EL (cell line): ENCODE measurements at places on chromosomes 1 and 21.

DNA sequence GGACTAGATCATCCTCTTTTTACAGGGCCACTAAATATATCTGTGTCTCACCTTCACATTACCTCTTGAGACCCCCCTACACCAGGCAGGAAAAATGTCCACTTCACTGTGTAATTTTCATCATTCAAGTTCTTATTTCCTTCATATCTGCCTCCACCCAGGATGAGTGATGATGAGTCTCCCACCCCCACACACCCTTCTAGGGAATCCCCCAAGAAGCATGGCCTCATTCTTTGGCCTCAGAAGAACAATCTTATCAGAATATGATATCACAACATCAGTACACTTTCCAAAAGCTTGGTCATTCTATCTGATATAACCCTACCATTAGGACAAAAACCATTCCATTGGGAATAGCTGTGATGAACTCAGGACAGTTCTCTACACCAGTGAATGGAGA is 170.3 kb upstream of the DUSP10 start:
- peak; percentile 8 for DNase-seq

GRCh38 chr1:161051219-161051618 is 5.4 kb upstream of the USF1 start:
- no peak for DNase-seq

- no peak for DNase-seq
Observed at GRCh38 chr1:20126806-20127440, 7.6 kb upstream of the PLA2G2D start.

GRCh38 chr1:156809711-156810366 is 6.8 kb downstream of the SH2D2A start:
- no peak for DNase-seq

- DNase-seq, result no peak
Observed at GRCh38 chr1:10727751-10728232, 68.7 kb downstream of the CASZ1 start.

DNA sequence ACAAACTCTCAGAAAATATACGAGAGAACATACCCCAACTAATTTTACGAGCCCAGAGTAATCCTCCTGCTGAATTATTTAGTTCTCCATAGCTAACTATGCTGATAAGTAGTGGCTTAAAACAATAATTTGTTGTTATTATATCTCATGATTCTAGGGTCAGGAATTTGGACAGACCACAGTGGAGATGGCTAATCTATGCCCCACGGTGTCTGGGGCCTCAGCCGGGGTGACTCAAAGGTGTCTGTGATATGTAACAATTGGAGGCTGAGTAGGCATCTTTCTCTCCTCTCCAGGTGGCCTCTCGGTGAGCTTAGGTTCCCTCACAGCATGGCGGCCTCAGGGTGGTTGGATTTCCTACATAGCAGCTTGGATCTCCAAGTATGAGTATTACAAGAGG is 35.4 kb upstream of the FOXO6 start:
- DNase-seq, result peak; percentile 66

DNA sequence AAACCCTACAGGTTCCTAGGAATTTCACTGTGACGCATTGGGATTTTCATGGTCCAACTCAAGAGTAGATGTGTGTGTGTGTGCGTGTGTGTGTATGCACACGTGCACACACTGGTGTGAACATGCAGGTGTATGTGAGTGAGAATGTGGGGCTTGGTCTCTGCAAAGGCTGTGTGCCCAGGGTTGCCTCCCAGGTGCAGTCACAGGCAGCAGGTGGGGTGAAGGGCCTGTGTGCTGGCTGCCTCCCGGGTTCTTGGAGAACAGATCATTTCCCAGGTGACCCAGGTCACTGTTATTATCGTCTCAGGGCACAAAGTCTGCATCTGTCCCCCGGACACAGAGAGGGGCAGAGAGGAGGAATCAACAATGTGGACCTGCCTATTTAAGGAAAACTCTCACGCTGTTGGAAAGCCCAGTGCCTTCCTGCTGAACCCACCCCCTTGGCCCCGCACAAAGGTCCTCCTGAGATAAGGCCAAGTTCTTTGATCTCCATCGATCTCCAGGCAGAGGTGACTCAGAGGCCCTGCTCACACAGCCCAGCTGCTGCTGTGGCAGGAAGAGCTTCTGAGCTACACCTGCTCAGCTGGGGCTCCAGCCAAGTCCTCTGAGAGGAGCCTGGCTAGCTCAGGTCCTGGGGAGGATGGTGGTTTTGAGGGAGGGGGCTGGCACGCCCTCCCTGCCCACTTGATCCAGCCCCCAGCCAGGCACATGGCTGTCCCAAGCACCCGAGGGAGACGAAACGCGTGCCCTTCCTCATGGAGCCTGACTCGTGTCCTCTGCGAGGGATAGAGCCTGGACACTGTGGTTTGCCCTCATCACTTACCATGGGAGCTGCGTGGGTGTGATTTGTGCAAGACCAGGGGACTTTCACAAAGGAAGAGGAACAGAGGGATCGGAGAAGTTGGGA is 134.0 kb upstream of the ARHGEF16 start:
- no peak for DNase-seq

DNA sequence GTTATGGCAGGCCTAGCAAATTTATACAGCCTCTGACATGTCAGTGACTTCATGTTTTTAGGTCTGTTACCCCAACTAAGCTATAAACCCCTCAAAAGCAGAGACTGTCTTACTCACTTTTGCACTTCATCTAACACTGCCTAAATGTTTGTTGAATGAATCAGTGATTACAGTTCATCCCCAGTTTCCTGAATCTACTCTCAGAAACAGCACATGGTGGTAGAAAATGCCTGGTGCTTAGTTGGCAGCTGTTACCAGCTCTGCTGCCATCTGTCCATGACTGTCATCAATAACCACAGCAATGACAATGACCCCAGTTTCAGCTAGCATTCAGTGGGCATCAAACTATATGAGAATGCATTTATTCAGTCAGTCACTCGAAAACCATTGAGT is 110.5 kb upstream of the SERBP1 start:
- peak; percentile 41 for DNase-seq

GRCh38 chr1:1082239-1082775 is 8.2 kb upstream of the RNF223 start:
- no peak for DNase-seq

DNA sequence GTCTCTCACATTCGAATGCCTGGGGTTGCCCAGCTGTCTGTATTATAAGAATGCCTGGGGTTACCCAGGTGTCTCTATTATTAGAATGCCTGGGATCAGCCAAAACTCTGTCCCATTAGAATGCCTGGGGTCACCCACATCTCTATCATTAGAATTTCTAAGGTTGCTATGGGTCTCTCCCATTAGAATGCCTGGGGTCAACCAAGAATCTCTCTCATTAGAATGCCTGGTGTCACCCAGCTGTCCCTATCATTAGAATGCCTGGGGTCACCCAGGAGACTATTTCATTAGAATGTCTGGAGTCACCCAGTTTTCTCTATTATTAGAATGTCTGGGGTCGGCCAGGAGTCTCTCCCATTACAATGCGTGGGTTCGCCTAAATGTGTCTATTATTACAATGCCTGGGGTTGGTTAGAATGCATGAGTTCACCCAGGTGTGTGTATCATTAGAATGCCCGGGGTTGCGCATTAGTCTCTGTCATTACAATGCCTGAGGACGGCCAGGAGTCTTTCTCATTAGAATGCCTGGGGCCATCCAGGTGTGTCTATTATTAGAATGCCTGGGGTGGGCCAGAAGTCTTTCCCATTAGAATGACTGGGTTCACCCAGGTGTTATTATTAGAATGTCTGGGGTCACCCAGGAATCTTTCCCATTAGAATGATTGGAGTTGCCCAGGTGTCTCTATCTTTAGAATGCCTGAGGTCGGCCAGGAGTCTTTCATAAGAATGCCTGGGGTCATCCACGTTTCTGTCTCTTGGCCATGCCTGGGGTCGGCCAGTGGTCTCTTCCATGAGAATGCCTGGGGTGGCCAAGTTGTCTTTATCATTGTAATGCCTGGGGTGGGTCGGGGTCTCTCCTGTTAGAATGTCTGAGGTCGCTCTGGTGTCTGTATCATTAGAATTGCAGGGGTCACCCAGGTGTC is 59.6 kb downstream of the RNF187 start:
- no peak for DNase-seq

GRCh38 chr1:159200769-159201168 is 3.9 kb upstream of the ACKR1 start:
- no peak for DNase-seq

DNA sequence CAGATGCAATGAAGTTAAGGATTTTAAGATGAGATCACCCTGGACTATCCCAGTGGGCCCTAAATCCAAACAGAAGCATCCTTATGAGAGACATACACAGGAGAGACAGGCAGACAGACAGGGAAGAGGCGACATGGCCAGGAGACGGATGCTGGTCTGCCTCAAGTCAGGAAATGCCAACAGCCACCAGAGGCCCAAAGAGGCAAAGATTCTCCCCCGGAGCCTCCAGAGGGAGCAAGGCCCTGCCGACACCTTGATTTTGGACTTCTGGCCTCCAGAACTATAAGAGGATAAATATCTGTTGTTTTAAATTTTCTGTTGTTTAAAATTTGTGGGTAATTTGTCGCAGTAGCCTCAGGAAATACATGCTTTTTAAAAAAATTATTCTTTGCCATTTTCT is 116.4 kb downstream of the GLIS1 start:
- no peak for DNase-seq

DNA sequence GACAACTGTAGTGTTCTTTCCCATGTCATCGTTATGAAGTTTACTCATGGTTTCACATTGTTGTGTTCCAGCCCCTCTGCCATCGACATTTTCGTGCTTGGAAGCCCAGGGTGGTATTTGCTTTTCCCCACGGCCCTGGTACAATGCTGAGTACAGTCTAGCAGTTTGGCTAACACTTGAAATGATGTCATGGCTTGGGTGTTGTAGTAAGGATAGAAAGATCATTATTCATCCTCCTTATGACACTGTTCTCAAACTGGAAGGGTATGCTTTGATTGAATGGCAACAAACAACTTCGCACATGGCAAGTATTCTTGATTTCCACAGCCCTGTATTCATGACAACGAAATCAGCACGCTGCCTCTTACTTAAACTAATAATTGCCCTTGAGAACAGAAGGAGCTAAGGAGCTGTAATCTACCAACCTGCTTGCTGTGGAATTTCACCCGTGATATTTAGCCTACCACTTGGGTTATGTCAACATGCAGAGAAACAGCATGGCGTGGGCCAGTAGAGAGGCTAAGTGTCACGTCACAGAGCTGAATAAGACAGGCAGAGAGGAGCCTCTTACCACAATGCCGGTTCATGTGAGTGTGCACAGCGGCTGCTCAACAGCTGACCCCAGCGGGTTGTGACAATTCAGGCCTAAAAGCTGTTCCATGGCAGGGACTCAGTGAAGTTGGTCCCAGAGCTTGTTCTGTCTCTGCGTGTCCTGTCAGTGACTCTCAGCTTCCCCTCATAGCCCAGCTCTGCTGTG is 73.9 kb downstream of the KCNJ6 start:
- no peak for DNase-seq

DNA sequence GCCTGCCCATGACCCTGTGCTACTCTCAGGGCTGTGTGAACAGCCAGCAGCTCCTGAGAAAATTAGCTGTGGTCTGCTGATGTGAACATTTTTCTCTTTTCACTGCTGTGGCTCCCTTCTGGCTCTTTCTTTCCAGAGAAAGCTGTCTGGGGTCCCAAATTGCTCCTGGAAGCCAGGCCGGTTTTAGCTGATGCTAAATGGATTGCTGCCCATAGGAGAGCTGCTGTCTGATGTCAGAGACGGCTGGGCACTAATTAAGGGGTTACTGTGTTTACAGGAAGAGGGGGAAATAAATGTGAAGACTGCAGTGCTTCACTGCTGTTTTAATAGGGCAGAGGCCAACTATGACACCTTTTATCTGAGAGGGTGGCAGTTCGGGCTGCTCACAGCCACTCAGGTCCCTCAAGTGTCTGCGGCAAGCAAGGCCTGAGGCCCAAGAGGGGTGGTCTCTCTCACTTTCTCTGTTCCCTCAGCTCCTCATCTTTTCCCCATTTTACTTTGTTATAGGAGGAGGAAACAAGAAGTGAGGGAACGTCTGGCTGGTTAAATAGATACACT is 106.0 kb upstream of the GNG12 start:
- no peak for DNase-seq

- no peak for DNase-seq
Observed at GRCh38 chr1:56965916-56966697, at the start of gene C8B. Gene C8B (minus strand): TSS chr1:56966015. CDS start chr1:56965948, 67 bp downstream.

DNA sequence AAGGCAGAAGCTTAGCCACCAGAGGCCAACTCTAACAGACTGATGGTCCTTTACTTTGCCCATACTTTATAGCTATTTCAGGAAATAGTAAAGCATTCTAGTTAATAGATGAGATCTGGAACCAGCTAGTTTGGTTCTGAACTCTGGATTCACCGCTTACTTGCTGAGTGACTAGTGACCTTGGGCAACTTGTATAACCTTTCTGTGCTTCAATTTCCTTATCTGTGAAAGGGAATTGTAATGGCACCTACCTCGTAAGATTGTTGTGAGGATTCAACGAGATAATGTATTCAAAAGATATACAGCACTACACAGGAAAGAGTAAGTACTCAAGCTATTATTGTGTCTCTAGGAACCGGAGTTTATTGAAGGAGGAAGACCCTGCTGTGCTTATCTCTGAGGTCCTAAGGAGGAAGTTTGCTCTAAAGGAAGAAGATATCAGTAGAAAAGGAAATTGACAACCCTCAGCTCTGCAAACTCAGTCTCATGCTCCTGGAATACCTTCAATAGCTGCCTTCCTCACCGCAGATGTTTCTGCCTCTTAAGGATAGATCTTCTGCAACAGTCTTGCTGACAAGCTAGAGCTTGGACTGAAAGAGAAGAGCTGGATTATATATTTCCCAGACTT is 11.9 kb downstream of the MTFR1L start:
- DNase-seq, result no peak

DNA sequence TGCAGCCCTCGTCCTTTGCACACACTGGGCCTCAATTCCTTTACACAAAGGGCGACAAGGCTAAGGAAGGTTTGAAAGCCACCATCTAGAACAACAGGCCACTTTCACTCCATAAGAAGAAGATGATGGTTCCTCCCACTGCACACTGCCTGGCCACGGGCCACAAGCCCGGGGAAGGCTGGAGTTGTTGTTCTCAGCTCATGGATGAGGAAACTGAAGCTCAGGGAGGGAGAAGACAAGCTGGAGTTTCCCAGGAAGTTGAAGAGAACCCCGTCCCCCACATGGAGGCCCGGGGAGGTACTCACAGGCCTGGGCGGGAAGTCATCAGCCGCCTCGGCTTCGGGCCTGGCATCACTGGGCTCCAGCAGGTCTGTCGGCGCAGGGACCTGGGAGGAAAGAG is 24.6 kb upstream of the DDOST start:
- DNase-seq, result no peak

- DNase-seq, result no peak
Observed at GRCh38 chr1:208115924-208116640, 128.1 kb downstream of the PLXNA2 start.

GRCh38 chr21:39082656-39083376 is 100.4 kb downstream of the PSMG1 start:
- no peak for DNase-seq

DNA sequence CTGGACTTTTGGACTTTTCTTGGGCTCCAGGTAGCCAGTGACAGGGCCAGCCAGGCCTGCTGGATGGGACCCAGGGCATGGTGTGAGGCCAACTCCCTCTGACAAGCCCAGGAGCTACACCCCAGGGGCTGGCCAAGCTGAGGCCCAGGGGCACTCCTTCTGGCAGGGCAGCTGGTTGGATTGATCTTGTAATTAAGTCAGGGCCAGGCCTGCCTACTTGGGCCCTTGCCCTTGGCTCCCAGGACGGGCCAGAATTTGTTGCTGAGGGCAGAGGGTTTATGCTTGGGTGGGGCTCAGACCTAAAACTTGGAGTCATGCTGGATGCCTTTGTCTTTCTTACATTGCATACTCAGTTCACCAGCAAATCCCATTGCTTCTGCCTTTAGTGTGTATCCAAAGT is 20.7 kb downstream of the KCNA2 start:
- DNase-seq, result no peak
